T-helper 9 cell (primary cell): ENCODE measurements at places on chromosomes 6 and 20.
A peak's percentile ranks its signal among the peaks of the same experiment; 100 is the strongest.

GRCh38 chr6:11911538-11911937, 100.6 kb upstream of the HIVEP1 start:
- DNase-seq: no peak

DNA sequence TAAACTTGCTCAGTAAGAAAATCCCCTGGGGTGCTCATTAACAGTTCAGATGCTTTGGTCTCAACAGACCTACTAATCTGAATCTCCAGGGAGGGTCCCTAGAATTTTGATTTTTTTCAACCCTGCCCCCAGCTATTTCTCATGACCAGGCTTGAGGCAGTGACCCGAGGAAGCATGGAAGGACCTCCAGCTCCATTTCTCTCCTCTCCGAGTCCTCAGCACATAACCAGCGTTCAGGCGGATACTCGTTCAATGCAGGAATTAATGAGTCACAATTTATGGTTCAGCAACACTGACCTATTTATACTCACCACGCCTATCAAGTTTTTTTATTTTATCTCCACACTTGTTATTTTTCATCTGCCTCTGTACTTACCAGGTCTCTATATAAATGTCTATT, 369.2 kb upstream of the CDH4 start:
- no peak for DNase-seq

- no peak for DNase-seq
These were observed 376.0 kb upstream of the HS3ST5 start for GRCh38 chr6:114718716-114719270.

DNA sequence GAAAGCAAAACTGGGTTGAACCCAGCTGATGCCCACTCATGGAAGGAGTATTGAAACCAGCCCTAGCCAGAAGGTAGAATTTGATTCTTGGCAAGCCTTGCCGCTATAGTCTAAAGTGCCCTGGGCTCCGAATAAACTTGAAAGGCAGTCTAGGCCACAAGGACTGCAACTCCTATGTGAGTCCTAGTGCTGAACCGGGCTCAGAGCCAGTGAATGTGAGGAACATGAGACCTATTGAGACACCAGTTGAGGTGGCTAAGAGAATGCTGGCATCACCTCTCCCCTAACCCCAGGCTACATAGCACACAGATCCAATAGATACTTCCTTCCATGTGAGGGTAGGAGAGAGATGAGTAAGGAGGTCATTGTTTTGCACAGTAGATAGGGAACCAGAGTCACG, 3.5 kb upstream of the DEFB110 start:
- no peak for DNase-seq

DNA sequence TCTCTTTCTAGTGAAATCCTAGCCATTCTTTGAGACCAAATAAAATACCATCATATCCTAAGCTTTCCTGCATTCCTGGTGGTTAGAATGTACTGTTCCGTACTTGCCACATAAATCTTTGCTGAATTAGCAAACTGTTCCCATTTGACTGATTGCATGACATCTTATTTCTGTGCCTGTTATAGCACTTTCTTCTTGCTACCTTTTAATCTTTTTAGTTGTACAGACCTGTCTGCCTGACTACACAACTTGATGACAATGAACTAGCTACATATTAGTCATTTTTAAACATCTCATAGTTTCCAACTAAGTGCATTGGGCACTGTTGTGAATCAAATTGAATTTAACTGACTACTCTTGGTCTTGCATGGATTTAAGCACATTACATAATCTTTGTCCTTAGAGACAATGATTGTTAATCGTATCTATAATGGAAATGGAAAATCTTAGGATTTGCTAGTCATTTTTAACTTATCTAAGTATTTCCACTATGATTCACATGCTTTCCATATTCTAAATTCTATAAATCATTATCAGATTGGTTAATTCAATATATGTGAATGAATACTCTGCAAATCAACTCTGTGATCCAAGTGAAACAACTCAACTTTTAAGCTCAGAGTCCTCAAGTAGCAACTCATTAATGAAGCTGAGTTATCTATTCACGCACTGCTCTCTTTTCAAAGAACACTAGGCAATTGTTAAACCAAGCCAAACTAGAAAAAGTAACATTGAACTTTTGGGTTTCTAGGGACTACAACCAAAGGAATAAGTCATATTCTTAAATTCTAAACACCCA, 109.0 kb downstream of the TNFRSF21 start:
- no peak for DNase-seq

DNA sequence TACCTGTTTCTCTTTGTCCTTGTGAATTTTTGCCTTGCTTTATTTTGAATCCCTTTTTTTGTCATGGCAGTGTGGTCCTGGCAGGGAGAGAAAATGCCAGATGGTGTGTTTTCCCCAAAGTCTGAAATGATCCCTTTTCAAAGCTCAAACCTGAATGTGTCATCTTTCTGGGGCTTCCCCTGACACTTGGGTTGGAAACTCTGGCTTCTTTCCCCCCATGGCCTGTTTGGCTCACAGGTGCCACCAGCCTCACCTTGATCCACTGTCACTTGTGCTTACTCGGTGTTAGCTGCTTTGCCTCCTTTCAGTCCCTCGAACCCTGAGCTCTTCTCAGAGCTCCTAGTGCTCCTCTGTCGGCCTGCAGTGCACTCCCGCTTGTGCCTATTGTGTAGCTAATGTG, 22.3 kb downstream of the MYBL2 start:
- DNase-seq: no peak

GRCh38 chr6:149089510-149089909, 228.0 kb upstream of the TAB2 start:
- no peak for DNase-seq

- DNase-seq: peak; percentile 45
These were observed 5.3 kb upstream of the HSPA1B start for GRCh38 chr6:31822036-31822821.

DNA sequence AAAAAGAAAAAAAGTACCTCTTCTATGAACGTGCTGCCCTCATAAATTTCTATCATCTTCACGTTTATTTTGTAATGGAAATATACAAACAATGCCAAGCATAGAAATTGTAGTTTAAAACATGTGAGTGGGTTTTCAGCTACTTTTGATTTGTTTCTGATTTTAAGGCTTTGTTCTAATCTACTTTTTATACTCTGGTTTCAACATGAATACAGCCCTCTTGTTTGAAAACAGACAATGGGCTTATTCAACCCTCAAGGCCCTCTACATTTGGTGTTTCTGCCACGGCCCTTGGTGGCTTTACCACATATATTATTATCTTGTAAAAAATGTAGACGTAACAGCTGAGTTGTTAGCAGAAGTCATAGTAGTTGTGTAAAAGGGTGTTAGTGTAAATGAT, 153.9 kb downstream of the SOX4 start:
- DNase-seq: no peak
